ENCODE measurements at places on chromosomes 1 and 21.

GRCh38 chr1:58850636-58851035, 66.8 kb upstream of the JUN start:
- no peak for DNase-seq

- peak; percentile 47 for DNase-seq
These were observed 19.7 kb upstream of the RBBP5 start for GRCh38 chr1:205141236-205142101.

- DNase-seq: no peak
These were observed 2.4 kb upstream of the FAM110D start for GRCh38 chr1:26156285-26157038.

GRCh38 chr1:172671591-172671990, 12.7 kb downstream of the FASLG start:
- no peak for DNase-seq

GRCh38 chr1:204152310-204153044, 633 bp upstream of the ETNK2 start:
- no peak for DNase-seq

DNA sequence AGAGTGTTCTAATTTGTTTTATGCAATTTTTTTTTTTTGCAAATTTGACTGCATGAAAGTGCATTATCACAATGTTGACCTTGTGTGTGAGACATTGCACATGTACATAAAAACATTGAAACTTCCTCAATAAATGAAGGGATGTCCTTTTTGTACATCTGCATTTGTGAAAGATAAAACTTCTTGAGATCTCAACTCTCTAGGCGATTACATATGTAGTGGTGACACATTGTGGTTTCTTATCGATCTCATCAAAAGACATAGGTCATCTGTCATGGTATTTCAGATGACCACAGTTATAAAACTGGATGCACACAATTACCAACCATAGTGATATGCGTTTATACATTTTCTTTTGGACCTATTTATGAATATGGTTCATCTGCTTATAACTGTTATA, 35.6 kb upstream of the C21orf91 start:
- peak; percentile 14 for DNase-seq

- no peak for DNase-seq
These were observed 25.6 kb downstream of the CLIC4 start for GRCh38 chr1:24770881-24771280.

GRCh38 chr1:205012391-205013140, 30.4 kb upstream of the CNTN2 start:
- DNase-seq: no peak

- DNase-seq: no peak
These were observed 19.0 kb downstream of the C1orf115 start for GRCh38 chr1:220708936-220709801.

DNA sequence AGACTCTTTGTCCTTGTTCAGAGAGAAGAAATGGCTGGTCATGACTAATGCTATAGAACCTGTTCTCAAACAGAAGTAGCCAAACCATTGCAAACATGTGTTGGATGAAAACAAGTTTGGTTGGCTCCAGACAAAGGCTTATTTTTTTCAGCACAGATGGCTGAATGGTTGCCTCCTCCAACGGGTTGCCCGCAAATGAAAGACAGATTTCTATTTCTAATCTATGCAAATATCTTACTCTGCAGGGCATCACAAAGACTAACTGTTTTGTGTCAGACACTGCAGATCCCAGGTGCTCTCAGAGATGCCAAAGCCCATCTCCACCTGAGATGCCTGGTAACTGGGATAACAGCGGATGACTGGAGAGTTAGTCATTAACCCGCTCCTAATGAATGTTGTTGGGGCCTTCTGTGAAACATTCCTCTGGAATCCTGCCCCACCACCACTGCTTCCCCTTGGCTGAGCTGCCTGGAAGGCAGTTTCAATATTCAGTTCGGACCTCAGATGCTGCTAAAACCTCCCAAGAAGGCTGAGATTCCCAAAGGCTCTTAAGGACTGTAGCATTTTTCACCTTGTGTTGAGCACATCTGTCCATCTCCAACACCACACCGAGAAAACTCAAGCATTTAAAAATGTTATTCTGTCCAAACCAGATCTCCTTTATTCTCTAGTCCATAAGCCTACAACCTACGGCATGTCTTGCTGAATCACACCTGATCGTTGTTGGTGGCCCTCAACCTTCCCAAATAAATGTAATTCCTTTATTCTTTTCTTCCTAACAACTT, 104.4 kb downstream of the PTPN14 start:
- peak; percentile 94 for DNase-seq

DNA sequence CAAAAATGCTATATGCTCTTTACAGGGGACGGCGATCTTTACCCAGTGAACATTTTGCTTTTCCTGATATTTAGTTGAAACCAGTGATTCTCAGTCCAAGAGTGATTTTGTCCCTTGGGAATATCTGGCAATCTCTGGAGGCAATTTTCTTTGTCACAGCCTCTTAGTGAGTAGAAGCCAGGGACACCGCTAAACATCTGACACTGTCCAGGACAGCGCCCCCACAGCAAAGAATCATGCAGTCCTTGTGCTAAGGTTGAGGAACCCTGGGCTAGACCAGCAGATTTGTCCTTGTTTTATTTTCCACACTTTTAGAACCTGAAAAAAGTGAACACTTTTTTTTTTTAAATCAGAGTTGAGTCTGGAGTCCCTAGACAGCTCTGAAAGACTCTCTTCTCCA, 13.1 kb downstream of the EVA1C start:
- DNase-seq: no peak
